Stimulated activated CD4-positive, alpha-beta T cell treated with anti-CD3 and anti-CD28 coated beads, Interleukin-12 subunit alpha, Interleukin-12 subunit beta, amount 100 ng/mL, for 4 hours (primary cell): ENCODE measurements at places on chromosomes 6 and 20.

GRCh38 chr6:149202952-149203351 lies 114.6 kb upstream of the TAB2 start:
- DNase-seq: no peak

GRCh38 chr6:169097381-169097959 lies 156.2 kb downstream of the THBS2 start:
- no peak for DNase-seq

- no peak for DNase-seq
These were observed 24.0 kb downstream of the C6orf132 start for GRCh38 chr6:42118162-42119001.

- no peak for DNase-seq
These were observed 613 bp upstream of the DLL1 start for GRCh38 chr6:170291271-170292110.

- DNase-seq: no peak
These were observed 519.5 kb upstream of the PTCHD4 start for GRCh38 chr6:48630511-48630910.
